RWPE1 (cell line): ENCODE measurements at places on chromosomes 4 and X.

- no peak for DNase-seq
Measured at GRCh38 chr4:174663216-174663615, 140.9 kb upstream of the HPGD start.

DNA sequence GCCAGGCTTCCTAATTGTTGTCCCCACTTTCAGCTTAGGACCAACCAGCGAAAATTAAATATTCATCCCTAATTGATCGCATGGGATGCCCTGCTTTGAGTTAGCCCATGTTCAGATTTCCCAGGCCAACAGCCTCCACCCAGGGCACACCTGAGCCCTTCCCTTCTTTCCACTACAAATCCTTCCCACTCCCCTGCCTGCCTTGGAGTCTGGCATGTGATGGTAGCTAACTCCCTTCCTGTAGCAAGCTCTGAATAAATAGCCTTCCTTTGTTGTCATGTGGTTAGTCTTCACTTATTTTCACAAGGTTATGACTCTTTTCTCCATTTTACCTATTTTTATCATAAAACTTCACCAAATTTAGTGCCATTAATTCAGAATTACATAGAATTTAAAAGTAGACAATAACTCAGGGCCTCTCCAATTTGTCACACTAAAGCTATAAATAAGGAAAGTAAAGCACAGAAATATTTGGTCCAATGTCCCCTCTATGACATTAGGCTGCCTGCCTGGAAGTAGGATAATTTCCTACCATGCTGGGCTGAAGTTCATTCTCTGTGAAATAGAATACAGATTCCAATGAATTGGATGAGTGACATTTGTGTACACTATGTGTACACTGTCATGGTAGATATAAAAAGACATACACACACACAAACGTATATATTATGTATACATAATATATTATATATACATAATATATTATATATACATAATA is 166.4 kb upstream of the CPEB2 start:
- no peak for DNase-seq

DNA sequence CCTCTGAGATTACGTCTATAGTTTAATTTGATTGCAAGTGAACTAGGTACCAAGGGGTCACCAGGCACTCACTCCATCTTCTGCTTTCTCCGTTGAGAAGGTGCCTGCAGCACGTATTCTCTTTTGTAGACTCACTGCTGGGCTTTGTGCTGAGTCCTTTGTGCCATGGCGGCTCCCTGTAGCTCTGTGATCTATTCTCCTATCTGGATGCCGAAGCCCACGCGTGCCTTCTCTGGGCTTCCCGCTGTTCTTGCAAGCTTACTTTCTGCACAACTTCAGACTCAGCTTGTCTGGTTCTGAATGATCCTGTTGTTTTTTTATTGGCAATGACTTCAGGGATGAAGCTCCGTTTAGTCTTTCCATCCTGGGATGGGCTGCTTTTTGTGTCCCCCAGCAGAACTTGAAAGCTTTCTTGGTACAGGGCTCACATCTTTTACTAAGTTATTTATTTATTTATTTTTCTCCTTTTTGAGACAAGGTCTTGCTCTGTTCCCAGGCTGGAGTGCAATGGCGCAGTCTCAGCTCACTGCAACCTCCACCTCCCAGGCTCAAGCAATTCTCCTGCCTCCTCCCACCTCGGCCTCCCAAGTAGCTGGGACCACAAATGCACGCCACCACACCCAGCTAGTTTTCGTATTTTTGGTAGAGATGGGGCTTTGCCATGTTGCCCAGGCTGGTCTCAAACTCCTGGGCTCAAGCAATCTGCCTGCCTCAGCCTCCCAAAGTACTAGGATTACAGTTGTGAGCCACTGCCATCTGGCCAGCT is 100.9 kb upstream of the NKX1-1 start:
- no peak for DNase-seq

DNA sequence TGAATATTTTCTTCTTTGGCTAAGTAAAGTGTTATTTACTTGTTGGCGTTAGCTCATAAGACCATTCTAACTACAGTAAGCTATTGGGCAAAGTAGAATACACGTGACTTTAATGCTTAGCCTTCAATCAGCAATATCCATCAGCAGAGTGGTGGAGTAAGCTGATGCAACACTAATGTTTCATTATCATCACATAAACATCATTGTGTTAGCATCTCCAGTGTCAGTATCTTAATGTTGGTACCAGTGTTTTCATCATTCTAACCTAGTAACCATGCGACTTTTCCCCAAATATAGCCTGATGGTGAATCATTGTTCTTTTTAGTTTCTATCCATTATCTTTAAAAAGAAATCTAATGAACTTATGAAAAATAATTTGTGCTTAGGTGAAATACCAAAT is 48.5 kb downstream of the APOOL start:
- DNase-seq = peak; percentile 0

DNA sequence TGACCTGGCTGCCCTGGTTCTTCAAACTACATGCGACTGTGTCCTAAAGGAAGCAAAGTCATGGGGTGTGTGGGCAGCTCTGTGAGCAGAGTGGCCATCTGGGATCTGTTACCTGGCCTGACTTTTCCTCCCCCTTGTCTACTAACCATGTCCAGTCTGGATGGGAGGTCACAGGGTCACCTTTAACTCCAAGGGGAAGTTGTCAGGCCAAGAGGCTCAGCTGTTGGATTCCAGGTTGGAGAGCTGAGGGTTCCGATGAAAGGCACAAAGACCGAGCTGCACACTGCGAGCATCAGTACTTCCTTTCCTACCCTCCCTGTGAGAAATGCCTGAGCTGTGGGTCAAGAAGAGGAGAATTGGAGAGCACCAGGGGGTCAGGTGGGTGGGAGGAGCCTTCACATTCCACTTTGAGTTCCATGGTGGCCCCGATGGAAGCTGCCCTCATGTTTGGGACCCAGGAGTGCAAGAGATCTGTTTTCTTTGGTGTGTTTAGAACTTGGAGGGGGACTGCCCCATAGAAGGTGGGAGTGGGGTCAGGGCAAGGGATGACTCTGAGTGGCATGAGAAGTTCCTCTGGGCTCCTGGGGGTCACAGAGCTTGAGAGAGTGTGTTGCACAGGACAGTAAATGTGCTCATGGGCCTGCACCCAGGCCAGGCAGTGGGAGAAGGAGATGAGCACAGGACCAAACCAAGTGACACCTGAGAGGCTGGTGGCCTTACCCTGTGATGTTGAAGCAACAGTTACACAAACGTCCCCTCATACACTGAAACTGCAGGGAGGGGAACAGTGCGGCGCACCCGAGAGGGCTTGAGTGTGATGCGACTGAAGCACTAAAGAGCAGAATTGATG is 36.2 kb downstream of the RGS12 start:
- no peak for DNase-seq

- DNase-seq = no peak
Measured at GRCh38 chr4:134529629-134530028, 328.0 kb upstream of the PABPC4L start.

DNA sequence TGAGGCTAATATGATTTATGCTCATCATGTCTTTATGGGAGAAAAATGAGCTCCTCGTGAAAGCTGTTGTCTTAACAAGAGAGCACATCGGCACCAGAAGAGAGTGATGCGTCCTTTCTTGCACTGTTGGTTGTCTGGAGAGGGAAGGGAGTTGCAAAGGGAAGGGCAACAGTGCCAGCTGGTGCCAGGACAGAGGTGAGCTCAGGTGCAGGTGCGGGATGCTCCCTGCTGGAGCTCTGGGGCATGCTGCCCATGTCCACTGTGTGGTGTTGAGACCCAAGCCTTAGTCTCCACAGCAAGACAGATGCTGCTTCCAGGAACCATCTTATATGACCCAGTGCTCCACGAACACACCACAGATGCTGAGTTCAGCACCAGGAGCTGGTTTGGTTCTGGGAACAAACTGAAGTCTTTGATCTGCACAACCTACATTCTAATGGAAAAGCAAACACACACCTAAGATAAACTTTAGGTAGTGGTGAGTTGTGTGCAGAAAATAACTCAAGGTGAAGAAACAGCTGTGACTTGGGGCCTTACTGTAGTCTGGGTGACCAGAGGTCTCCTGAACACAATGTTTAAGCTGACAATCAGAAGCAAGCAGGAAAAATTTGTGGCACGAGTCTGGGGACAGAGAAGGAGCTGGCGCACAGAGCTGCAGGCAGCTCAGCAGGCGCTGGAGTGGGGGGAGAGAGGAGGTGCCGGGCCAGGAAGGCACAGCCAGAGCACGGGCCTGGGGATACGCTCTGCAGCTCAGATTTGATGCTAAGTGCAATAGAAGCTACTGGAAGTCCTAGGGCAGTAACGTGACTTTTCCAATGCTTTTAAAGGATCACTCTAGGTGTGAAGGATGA is 73.2 kb downstream of the HAUS3 start:
- DNase-seq = no peak

DNA sequence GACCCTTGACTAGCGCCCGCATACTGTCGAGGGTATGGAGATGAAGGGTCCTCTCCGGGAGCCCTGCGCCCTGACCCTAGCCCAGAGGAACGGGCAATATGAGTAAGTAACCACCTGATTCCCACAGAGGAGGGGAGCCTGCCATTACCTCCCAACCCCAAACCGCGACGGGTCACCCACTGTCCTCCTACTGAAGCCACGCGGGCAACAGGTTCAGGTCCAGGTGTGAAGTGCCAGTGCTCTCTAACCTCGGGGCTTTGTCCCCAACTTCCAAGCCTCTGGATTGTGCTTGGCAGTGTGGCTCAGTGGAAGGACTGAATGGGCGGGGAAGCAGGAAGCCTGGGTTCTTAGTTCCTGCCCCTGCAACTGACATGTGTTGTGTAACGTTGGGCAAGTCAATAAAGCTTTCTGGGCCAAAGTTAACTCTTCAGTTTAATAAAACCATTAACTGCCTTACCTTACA is 694 bp downstream of the OCRL start:
- DNase-seq = no peak

- DNase-seq = peak; percentile 19
Measured at GRCh38 chr4:174260099-174260498, 23.4 kb downstream of the FBXO8 start.

DNA sequence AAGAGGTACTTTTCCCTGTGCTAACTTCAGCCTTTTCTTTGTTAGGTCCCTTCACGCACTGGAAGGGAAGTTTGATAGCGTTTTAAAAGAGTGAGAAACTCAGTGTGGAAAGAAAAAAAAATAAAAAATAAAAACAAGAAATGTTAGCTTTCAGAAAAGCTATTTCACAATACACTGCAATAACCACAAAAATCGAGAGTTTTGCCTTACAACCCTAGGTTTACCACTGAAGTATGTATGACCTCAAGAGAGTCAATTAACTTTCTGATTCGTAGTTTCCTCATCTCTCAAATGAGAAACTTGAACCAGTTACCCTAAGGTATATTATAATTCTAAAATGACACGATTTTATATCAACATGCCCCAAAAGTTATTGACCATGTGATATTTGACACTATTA is 93.9 kb upstream of the JADE1 start:
- no peak for DNase-seq
